ENCODE measurements at places on chromosomes 5 and 9.

- no peak for DNase-seq
Measured at GRCh38 chr9:34158362-34158869, 20.4 kb upstream of the UBAP1 start.

DNA sequence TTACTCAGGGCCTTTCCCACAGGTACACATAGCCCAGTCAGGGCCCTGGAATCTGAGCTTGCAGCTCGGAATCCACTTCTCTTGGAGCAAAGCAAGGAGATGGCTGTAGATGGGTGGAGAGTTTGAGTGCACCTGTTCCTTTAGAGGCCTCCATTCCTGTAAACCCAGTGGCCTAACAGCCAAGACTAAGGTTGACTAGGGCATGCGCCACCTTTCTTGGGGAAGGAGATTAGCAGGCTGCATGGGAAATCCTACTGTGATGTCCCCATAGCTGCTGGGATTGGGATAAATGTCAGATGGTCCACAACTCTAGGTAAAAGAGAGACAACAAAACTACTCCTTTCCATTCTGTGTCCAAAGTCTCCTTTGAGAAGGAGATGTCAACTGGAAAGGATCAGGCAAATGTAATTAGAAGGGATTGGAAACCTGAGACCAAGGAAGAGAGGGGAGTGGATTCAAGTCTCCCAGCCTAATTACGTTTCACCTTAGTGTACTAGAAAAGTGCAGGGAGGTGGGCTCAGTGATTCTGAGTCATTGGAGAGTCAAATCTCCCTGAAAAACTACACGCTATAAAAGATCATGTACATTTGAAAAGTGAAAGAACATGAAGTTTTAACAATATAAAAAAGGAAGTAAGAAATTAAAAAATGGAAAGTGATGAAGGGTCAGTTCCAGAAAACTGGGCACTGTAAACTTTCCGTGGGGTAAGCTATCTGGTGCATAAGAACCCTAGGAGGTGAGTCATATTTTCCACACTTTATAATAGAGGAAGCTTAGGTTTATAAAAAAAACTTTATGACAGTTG is 104.2 kb downstream of the SEC61B start:
- DNase-seq, result no peak

- DNase-seq, result no peak
Measured at GRCh38 chr5:126445502-126446174, 22.4 kb downstream of the GRAMD2B start.

DNA sequence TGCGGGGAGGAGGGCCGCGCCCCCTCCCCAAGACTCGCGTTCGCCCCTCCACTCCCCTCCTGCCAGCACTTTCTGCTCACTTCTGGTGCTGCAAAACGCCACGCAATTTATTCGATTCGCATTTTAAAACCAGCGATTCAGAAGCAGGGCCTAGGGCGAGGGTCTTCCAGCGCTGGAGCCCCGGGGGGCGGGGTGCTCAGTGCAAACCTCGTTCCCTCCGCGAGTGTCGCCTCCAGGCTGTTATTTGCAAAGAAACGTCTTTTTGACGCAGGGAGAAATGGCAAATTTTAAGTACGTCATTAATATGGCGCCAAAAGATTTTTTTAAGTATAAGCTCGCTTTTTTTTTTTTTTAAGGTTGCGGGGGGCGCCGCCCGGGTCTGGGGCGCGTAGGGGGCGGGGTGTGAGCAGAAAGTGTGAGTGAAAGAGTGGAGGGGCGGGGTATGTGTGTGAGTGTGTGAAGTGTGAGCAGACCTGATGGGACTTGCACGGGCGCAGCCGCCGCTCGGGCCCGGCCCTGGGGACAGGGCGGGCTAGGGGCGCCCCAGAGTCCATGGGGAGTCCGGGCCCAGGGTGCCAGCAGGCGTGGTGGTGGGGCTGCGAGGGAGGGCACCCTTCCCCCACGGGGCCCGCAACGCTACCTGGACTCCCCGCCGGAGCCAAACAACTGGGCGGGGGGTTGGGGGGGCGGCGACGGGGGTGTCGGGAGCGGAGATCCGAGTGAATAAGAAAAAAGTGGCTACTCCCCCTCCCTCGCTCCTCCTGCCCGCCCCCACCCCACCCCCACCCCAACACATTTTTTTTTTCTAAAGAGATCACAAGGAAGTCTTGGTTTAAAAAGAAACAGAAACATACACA is at the start of gene JADE2:
JADE2 (plus strand) TSS at position 845 of the 857 bp plus-strand sequence. CDS start 10,188 bp downstream, outside the sequence.
- DNase-seq, result peak; percentile 90

- DNase-seq, result no peak
Measured at GRCh38 chr5:125584140-125584520, 837.7 kb upstream of the ZNF608 start.

GRCh38 chr9:87641067-87641466 is 84.9 kb upstream of the CTSL start:
- DNase-seq, result no peak

GRCh38 chr5:58980890-58981289 is 398.0 kb downstream of the RAB3C start:
- no peak for DNase-seq

GRCh38 chr5:73180566-73180965 is 7.6 kb downstream of the TMEM174 start:
- no peak for DNase-seq

GRCh38 chr9:16119261-16120230 is 566.7 kb downstream of the CCDC171 start:
- DNase-seq, result no peak

DNA sequence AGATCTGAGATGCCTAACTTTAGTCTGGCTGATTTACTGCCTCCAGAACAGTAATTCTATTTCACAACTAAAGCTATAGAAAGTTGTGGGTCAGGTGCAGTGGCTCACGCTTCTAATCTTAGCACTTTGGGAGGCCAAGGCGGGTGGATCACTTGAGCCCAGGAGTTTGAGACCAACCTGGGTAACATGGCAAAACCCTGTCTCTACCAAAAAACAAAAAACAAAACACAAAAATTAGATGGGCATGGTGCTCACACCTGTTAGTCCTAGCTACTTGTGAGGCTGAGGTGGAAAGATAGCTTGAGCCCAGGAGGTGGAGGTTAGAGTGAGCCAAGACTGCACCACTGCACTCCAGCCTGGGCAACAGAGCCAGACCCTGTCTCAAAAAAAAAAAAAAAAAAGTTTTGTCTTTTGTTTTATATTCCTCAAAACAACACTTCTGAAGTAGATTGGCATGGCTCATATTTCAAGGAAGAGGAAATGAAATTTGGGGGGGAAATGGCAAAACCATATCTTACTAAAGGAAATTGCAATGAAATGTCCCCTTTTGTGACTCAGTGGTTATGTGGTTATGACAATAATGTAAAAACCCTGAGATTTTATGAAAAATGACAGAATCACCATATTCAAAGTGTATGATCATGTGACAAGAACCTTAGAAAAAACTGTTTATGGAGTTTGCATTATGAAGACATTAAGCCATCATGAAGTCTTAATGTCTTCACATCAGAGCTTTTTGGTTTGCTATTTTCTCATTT is 16.2 kb downstream of the FNBP1 start:
- DNase-seq, result peak; percentile 77

DNA sequence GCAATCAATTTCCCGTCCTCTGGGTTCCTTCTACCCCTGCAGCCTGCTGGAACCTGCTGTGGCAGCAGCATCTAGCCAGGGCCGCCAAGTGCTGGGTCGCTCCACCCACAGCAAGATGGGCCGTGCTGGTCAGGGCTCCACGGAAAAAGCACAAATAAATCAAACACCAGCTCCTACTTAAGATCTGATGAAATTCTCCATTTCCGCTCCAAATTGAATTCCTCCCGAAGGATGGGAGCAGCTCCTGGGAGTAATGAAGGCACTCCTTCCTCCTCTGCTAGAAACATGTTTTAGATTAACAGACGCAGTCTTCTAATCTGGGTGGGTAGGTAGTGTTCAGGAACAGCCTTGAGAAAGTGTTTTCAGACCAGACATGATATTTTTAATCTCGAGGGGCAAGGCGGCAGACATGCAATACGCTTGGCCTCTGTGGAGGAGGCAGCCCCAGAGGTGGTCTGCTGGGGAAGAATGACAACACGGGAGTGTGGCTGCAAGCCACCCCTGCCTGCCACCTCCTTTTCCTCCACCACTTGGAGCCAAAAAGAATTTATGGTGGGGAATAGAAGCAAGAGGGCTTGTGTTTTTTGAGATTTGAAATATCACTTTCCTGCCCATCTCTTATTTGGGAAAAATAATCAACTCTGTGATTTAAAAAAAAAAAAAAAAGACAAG is 194.1 kb downstream of the AOPEP start:
- DNase-seq, result no peak

DNA sequence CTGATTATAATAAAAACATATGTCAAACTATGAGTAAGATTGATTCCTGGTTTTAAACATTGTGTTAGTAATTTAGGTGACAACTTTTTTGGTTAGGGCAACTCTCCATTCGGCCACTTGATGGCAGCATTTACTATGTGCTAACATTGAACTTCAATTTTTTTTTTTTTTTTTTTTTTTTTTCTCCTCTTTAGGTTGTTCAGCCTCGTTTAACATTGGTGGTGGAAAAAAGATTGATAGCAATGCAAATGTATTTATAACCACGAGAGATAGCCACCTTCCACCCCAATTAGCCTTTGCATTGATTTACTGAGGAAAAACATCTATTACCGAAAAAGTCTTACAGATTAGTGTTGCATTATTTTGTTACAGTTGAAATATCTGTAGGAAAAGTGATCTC is 159.1 kb downstream of the CSNK1G3 start:
- peak; percentile 32 for DNase-seq

GRCh38 chr5:1445313-1445688 is at the start of gene SLC6A3:
SLC6A3 (minus strand) TSS chr5:1445440; CDS start chr5:1443197, 2,243 bp downstream.
- no peak for DNase-seq

GRCh38 chr9:132670457-132671391 is at the start of gene GTF3C4:
GTF3C4 (plus strand) TSS chr9:132670464; CDS start chr9:132670599, 135 bp downstream.
- DNase-seq, result peak; percentile 72

DNA sequence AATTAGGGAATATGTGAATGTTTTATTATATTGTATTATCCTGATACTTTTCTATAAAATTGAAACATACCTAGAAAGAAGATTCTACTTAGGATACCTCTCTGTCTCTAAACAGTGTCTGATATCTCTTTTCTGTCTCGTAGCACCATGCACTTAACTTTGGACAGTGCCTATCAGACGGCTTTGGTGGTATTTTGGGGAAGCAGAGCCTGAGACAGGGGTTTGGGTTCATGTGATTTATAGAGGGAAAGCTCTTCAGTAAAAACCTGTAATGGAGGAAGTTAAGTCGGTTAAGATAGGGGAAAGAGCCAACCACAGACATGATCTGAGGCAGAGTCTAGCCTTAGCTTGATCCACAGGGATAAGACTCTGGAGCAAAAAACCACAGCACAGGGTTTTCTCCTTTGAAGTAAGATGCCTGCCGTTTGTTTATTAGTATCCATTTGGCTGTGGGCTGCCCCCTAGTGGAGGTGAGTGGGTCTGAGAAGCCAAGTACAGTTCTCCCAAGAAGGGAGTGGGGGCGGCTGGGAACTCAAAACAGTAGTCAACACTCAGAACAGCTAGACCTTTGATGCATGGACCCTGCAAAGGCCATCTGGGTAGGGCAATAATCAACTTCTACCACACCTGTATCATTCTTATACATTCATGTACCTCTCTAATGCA is 141.2 kb upstream of the ASTN2 start:
- peak; percentile 7 for DNase-seq

DNA sequence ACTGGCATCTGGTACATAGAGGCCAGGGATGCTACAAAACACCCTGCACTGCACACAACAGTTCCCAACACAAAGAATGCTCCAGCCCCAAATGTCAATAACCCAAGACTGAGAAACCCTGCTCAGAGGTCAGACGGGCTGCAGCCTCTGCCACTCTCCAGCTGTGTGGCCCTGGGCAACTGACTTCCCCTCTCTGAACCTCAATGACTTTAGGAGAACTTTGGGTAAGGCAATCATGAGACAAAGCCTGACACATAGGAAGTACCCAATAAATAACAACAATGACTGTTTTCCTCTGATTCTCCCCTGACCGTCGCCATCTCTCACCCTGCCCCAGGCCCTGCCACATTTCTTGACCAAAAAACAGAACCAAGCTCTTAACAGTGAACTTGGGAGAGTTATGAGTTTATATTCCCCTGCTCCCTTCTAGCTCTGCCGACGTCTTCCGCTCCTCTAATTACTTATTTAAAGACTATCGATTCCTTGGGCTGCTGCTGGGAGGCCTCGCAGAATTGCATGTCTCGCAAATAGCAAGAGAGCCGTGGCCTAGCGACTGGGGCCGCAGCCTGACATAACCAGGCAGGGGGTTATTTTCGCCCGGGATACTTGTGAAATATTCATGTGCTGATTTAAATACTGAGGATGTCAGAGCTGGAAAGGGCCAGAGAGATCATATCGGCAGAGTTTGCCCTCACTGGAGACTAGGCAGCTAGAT is 24.5 kb upstream of the CRB2 start:
- no peak for DNase-seq

Data from CD4-positive, alpha-beta T cell treated with Interleukin-15 for 4 hours (primary cell).